ENCODE measurements at places on chromosomes 16 and 17. TPM values are rescaled to one million over a fixed set of nuclear protein-coding genes. Genes with fewer than 3 reads are reported as not detected.

Gene SMARCD2
- total RNA-seq = 77.2 TPM

GRCh38 chr17:37430051-37430627 is 23.5 kb downstream of the TADA2A start:
- H3K4me1 ChIP-seq = no peaks in the 10 kb centered on the region
- no peak overlapping the region for H3K27ac ChIP-seq
- H3K4me3 ChIP-seq = no peak overlapping the region
- no peaks in the 10 kb centered on the region for H3K27me3 ChIP-seq
- no peak for DNase-seq

DNA sequence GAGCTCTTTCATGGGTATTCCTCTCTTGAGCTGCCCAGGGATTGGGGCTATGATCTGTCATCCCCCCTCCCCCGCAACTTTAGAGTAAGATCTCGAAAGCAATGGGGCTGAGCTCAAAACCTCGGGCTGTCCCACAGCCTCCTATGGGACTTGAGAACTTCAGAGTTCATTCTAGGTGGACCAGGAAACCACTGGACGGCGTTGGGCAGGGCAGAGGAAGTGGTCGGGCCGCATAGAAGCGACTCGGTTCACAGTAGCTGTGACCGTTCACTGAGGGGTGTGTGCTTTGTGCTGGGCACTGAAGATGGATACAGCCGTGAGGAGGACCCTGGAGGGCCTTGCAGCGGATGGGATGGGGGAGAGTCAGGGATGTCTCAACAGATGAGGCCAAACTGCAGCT is 292.0 kb downstream of the CPPED1 start:
- no peaks in the 10 kb centered on the region for H3K36me3 ChIP-seq
- no peak overlapping the region for H3K4me3 ChIP-seq
- H3K27ac ChIP-seq = no peak overlapping the region
- H3K27me3 ChIP-seq = no peaks in the 10 kb centered on the region

- H3K4me1 ChIP-seq = no peaks in the 10 kb centered on the region
- H3K4me3 ChIP-seq = no peak overlapping the region
- no peak overlapping the region for H3K27ac ChIP-seq
- H3K27me3 ChIP-seq = no peaks in the 10 kb centered on the region
Measured at GRCh38 chr17:8821446-8822105, 22.4 kb upstream of the MFSD6L start.

Gene CLEC18B
- 1.6 TPM for total RNA-seq

DNA sequence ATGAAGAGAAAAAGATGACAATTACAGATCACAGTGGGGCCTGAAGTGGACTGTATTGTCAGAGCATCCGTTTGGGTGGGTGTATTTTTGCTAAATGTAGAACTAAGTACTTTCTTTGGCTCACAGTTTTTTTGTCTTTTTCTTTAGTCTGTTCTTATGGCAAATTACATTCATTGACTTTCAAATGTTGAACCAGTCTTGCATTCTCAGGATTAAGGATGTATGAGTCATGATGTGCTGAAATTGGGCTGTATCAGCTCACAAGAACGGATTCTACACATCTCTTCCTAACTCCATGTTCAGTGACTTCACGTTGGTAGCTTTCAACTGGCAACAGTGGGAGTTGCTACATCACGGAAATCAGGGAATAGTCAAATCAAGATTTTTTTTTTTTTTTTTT is 66.5 kb downstream of the TEX2 start:
- H3K4me3 ChIP-seq = no peak overlapping the region
- H3K27me3 ChIP-seq = no peaks in the 10 kb centered on the region
- H3K4me1 ChIP-seq = no peaks in the 10 kb centered on the region

Gene ABCC6
- total RNA-seq = 10.4 TPM

Gene JPT1
- total RNA-seq = 227 TPM

- no peaks in the 10 kb centered on the region for H3K36me3 ChIP-seq
- peak; percentile 25 for DNase-seq
- H3K27ac ChIP-seq = peak overlapping the region; percentile 34
- no peak overlapping the region for H3K4me3 ChIP-seq
Measured at GRCh38 chr16:52492789-52493357, 54.1 kb downstream of the TOX3 start.

DNA sequence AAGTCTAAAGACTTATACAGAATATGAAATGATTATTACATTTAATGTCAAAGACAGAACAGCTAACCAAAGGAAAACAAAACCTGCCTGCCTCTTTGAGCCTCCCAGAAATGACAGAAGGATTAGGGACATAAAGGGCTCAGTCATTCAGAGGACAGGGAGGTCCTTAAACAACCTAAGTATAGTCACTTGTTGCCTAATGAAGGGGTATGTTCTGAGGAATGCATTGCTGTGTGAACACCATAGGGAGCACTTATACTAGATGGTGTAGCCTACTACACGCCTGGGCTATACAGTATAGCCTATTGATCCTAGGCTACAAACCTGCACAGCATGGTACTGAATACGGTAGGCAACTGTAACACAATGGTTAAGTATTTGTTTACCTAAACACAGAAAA is 106.4 kb downstream of the PARN start:
- DNase-seq = no peak
- H3K27me3 ChIP-seq = no peaks in the 10 kb centered on the region
- H3K4me1 ChIP-seq = no peaks in the 10 kb centered on the region
- no peaks in the 10 kb centered on the region for H3K36me3 ChIP-seq

Gene GPR142
- total RNA-seq = 0.35 TPM

Gene OSGIN1
- 9.4 TPM for total RNA-seq

DNA sequence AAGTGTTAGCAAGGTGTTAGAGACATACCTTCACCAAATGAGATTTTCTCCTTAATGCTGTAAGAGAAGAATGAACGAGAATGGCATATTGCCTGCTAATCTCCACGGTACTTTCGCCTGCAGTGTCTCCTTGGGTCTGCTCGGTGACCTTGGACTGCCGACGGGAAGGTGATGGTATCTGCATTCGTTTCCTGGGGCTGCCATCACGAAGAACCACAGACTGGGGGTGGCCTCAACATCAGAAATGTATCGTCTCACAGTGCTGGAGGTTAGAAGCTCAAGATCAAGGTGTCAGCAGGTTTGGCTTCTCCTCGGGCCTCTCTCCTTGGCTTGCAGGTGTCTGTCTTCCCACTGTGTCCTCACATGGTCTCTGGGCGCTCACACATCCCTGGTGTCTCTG is 86.3 kb upstream of the TNRC6C start:
- no peaks in the 10 kb centered on the region for H3K36me3 ChIP-seq
- no peak overlapping the region for H3K4me3 ChIP-seq
- no peaks in the 10 kb centered on the region for H3K4me1 ChIP-seq
- H3K27me3 ChIP-seq = no peaks in the 10 kb centered on the region
- no peak overlapping the region for H3K27ac ChIP-seq
- no peak for DNase-seq

DNA sequence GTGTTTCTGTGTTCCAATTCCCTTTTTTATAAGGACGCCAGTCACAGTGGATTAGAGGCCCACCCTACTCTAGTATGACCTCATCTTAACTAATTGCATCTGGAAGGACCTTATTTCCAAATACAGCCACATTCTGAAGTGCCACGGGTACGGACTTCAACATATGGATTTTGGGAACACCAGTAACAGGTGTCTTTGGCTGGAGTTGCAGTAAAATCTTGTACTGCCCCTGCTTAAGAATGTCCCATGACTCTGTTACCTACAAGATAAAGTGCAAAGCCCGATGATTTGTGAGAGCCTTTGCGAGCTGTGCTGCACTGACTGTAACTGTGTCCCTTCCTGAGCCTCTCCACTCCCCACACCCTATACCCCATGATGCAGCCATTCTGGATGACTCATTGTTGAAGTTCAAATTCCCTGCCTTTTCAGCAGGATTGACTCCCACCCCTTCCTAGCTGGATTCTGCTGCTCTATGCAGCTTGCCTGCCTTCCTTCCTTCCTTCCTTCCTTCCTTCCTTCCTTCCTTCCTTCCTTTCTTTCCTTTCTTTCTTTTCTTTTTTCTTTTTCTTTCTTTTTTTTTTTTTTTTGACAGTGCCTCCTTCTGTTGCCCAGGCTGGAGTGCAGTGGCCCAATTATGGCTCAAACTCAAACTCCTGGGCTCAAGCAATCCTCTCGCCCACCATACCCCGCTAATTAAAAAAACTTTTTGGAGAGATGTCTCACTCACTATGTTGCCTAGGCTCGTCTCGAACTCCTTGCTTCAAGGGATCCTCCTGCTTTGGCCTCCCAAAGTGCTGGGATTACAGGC is 2.1 kb downstream of the HCRT start:
- peak overlapping the region; percentile 84 for H3K27ac ChIP-seq
- H3K27me3 ChIP-seq = peaks cover 16% of the 10 kb centered on the region
- no peaks in the 10 kb centered on the region for H3K36me3 ChIP-seq
- H3K4me3 ChIP-seq = peak overlapping the region; percentile 51
- peak; percentile 62 for DNase-seq

DNA sequence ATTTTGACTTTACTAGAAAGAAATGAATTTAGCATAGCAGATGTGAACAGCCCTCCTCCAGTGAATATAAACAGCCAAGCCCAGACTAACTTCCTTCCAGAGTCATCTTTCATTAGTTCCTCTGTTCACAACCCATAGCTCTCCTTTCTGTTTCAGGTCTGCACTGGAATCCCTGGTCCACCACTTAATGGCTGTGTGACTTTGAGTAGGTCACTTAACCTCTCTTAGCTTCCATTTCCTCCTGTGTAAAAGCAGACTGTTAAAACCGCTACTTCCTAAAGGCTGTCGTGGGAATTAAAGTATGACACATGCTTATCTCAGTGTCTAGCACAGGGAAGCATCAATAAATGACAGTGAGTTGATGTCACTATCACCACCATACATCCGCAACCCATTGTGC is 7.5 kb downstream of the SLC6A4 start:
- no peak overlapping the region for H3K4me3 ChIP-seq
- no peak for DNase-seq
- no peaks in the 10 kb centered on the region for H3K4me1 ChIP-seq
- H3K27me3 ChIP-seq = no peaks in the 10 kb centered on the region

- H3K27me3 ChIP-seq = no peaks in the 10 kb centered on the region
- no peak for DNase-seq
- no peak overlapping the region for H3K27ac ChIP-seq
- peaks cover 47% of the 10 kb centered on the region for H3K36me3 ChIP-seq
- no peak overlapping the region for H3K4me3 ChIP-seq
Measured at GRCh38 chr17:42334677-42335076, 46.4 kb downstream of the STAT5A start.

DNA sequence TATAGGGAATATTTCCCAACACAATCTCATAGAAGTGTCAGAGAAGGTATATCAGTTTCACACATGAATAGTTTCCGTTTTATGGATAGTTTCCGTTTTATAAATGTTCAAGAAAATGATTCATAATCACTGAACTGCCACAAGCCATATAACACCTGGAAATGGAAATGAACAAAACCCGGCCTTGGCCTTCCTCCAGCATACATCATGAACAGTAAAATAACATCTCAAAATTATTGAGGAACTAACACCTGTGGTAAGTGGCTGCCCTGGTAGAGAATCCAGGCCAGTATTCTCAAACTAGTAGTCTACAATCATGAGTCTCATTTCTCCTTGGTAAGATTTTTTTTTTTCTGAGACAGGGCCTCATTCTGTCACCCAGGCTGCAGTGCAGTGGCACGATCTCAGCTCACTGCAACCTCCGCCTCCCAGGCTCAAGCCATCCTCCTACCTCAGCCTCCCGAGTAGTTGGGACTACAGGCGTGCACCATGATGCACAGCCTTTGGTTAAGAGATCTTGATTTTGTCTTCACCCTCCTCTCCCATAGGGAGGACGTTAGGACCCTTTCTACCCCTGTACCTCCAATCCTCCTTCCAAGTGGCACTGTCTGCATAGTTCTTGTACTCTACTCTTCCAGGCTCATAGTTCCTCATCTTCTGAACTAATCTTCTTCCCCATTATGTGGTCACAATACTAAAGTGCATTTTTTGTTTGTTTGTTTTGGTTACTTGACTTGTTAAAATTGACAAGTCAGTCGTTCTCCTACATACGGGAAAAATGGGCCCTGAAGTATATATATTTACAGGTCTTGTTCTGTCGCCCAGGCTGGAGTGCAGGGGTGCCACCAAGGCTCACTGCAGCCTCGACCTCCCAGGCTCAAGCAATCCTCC is 15.0 kb upstream of the RGS9 start:
- no peaks in the 10 kb centered on the region for H3K4me1 ChIP-seq
- DNase-seq = no peak
- peak overlapping the region; percentile 90 for H3K27ac ChIP-seq
- H3K36me3 ChIP-seq = no peaks in the 10 kb centered on the region
- H3K4me3 ChIP-seq = peak overlapping the region; percentile 67
- H3K27me3 ChIP-seq = no peaks in the 10 kb centered on the region

DNA sequence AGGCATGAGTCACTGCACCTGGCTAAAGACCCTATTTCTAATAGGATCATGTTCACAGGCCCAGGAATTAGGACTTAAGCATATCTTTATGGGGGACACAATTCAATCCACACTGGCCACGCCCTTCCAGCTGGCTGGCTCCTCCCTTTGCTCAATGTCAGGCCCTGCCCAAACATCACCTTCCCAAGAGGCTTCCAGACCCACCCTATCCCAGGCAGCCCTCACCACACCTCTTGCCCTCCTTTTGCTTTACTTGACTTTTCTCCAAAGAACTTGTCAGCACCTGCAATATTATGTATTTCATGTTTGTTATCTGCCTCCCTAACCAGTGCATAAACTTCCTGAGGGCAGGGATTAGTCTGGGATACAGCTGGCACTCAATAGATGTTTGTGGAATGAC is 109.6 kb upstream of the CDH5 start:
- H3K4me3 ChIP-seq = no peak overlapping the region
- no peak overlapping the region for H3K27ac ChIP-seq
- H3K27me3 ChIP-seq = no peaks in the 10 kb centered on the region
- no peaks in the 10 kb centered on the region for H3K36me3 ChIP-seq
- no peak for DNase-seq

DNA sequence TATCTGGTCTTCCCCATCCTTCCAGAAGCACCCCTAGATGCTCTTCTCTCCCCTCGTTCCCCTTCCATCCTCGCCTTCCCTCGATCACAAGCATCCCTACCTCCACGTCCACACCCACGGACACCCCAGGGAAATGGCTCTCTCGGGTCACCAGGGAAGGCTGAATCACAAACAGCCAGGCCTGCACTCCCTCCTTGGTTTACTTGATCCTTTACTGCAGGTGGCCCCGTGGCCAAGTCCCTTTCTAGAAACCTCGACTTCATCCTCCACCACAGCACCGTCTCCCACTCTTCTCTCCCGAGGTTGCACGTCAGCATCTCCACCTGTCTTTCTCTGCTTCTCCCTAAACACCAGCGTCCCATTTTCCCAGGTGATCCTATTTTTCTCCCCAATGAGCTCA is 6.5 kb upstream of the RBFOX3 start:
- H3K27ac ChIP-seq = no peak overlapping the region
- no peaks in the 10 kb centered on the region for H3K4me1 ChIP-seq
- H3K27me3 ChIP-seq = peaks cover 3% of the 10 kb centered on the region
- H3K36me3 ChIP-seq = no peaks in the 10 kb centered on the region
- H3K4me3 ChIP-seq = no peak overlapping the region
- no peak for DNase-seq

- no peak for DNase-seq
- H3K4me3 ChIP-seq = no peak overlapping the region
- no peaks in the 10 kb centered on the region for H3K4me1 ChIP-seq
- H3K27me3 ChIP-seq = no peaks in the 10 kb centered on the region
- no peaks in the 10 kb centered on the region for H3K36me3 ChIP-seq
Measured at GRCh38 chr17:18070861-18071340, 16.8 kb upstream of the DRG2 start.

GRCh38 chr16:53435066-53435688 is 906 bp downstream of the RBL2 start:
- H3K27ac ChIP-seq = peak overlapping the region; percentile 98
- H3K4me3 ChIP-seq = peak overlapping the region; percentile 98
- H3K4me1 ChIP-seq = no peaks in the 10 kb centered on the region
